ENCODE measurements at places on chromosomes 11 and 22. TPM values are rescaled to one million over a fixed set of nuclear protein-coding genes. Genes with fewer than 3 reads are reported as not detected.
A peak's percentile ranks its signal among the peaks of the same experiment; 100 is the strongest.

GRCh38 chr11:58866788-58867187 is 22.3 kb upstream of the GLYATL2 start:
- H3K27ac ChIP-seq: no peak overlapping the region
- no peak overlapping the region for H3K4me3 ChIP-seq
- H3K27me3 ChIP-seq: no peaks in the 10 kb centered on the region
- no peaks in the 10 kb centered on the region for H3K4me1 ChIP-seq

DNA sequence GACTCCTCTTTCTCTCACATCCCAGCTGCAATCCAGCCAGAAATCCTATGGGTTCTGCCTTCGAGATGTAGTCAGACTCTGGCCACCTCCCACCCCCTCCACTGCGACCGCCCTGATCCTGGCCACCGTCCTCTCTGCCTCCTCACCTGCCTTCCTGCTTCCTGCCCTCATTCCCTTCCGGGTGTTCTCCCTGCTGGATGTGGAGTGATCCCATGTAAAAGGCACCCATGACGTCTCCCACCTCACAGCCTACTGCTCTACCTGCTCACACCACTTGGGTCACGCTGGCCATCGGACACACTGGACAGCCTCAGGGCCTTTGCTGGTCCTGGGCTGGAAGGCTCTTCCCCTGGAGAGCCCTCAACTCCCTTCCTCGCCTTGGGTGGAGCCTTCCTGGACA is 33.7 kb upstream of the CD5 start:
- peak; percentile 25 for DNase-seq
- no peak overlapping the region for H3K4me3 ChIP-seq

GRCh38 chr22:43567691-43568324 is 156.0 kb downstream of the MPPED1 start:
- no peak overlapping the region for H3K27ac ChIP-seq
- no peaks in the 10 kb centered on the region for H3K4me1 ChIP-seq

- H3K27ac ChIP-seq: peak overlapping the region; percentile 9
- peak overlapping the region; percentile 40 for H3K4me3 ChIP-seq
- no peaks in the 10 kb centered on the region for H3K27me3 ChIP-seq
- no peaks in the 10 kb centered on the region for H3K36me3 ChIP-seq
These were observed 1.6 kb downstream of the MCAM start for GRCh38 chr11:119315131-119316015.

- no peaks in the 10 kb centered on the region for H3K4me1 ChIP-seq
- H3K27ac ChIP-seq: no peak overlapping the region
- no peak for DNase-seq
- no peaks in the 10 kb centered on the region for H3K27me3 ChIP-seq
- H3K4me3 ChIP-seq: no peak overlapping the region
- no peaks in the 10 kb centered on the region for H3K36me3 ChIP-seq
These were observed 1223.6 kb downstream of the LRRC4C start for GRCh38 chr11:40235841-40236240.

DEFB131B gene
- polyA plus RNA-seq: not detected

CADM1 gene
- polyA plus RNA-seq: 40.6 TPM
